ENCODE measurements at places on chromosomes 16 and 17. TPM values are rescaled to one million over a fixed set of nuclear protein-coding genes. Genes with fewer than 3 reads are reported as not detected.

Gene P2RX1
- total RNA-seq, result 1.1 TPM

Gene TMEM114
- not detected for total RNA-seq

Gene ODAD4
- not detected for total RNA-seq

GRCh38 chr17:32859857-32860525 lies 16.9 kb downstream of the MYO1D start:
- no peak overlapping the region for H3K4me3 ChIP-seq
- no peak for DNase-seq
- H3K36me3 ChIP-seq, result no peaks in the 10 kb centered on the region
- H3K4me1 ChIP-seq, result no peaks in the 10 kb centered on the region

Gene ARHGAP23
- not detected for total RNA-seq

DNA sequence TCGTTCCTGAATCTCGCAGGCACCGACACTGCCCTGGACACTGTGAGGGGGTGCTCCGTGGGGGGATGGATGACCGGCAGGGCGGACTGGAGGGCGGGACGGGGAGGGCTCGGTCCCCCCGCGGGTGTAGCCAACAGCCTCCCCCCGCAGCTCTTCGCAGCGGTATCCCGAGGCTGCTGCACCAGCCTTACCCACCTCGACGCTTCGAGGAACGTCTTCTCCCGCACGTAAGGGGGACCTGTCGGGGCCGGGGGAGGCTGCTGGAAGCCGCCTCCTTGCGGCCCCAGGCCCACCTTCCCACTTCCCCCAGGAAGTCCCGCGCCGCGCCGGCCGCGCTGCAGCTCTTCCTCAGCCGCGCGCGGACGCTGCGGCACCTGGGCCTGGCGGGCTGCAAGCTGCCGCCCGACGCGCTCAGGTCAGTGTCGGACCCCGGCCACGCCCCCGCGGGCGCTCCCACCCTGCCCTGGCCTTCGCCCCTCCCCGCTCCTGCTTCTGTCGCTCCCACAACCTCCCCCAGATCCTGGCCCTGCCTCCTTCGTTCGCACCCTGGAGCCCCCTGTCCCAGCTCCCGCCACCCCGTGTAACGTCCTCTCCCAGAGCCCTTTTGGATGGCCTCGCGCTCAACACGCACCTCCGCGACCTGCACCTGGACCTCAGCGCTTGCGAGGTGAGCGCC lies 3.3 kb downstream of the CARMIL2 start:
- H3K36me3 ChIP-seq, result no peaks in the 10 kb centered on the region
- DNase-seq, result no peak
- no peak overlapping the region for H3K27ac ChIP-seq
- H3K4me1 ChIP-seq, result peaks cover 12% of the 10 kb centered on the region
- H3K4me3 ChIP-seq, result no peak overlapping the region

Measured in naive thymus-derived CD8-positive, alpha-beta T cell (primary cell).